ENCODE measurements at places on chromosomes 2 and 18.

GRCh38 chr2:16202266-16203020 lies 262.1 kb downstream of the MYCN start:
- DNase-seq, result no peak

GRCh38 chr18:22503803-22504202 lies 86.1 kb upstream of the CTAGE1 start:
- DNase-seq, result no peak

DNA sequence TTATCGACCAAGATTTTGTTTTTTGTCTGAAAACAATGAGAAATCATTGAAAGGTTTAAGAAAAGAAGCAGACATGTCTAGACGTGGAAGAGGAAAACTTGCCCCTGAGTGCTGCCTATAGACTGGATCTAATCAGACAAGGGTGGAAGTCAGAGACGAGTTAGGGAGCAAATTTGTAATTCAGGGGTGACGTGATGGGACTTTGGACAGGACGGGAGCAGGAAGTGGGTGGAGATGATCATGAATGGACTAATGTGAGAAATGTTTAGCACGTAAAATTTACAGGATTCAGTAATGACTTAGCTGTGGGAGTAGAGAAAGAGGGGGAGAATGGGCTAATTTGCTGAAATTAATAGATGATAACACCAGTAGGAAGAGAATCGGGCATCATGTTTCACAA lies 117.0 kb upstream of the EPHA4 start:
- DNase-seq, result no peak

DNA sequence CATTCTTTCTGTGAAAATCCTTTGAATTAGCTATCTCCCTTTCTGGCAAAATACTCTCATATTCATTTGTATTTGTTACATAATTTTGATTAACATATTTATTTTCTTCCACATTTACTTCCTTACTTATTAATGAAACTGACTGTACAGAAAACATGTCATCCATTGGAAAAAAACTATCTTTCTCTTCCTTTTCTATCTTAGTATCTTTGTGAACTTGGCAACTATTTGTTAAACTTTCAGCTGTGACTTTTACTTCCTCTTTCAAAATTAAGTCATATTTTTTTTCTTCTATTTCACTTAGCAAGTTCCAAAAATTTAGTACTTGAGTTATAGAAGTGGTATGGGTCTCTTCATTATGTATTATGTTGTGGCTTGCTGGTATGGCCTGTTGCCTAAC lies 2.6 kb downstream of the RAD51AP2 start:
- no peak for DNase-seq

GRCh38 chr2:102258386-102259074 lies 52.8 kb upstream of the IL1RL1 start:
- peak; percentile 75 for DNase-seq

- no peak for DNase-seq
Observed at GRCh38 chr2:230069402-230069801, 678 bp upstream of the SLC16A14 start.

GRCh38 chr18:42780171-42780570 lies 335.3 kb downstream of the RIT2 start:
- no peak for DNase-seq

GRCh38 chr2:162938387-162938786 lies 99.8 kb upstream of the KCNH7 start:
- no peak for DNase-seq

DNA sequence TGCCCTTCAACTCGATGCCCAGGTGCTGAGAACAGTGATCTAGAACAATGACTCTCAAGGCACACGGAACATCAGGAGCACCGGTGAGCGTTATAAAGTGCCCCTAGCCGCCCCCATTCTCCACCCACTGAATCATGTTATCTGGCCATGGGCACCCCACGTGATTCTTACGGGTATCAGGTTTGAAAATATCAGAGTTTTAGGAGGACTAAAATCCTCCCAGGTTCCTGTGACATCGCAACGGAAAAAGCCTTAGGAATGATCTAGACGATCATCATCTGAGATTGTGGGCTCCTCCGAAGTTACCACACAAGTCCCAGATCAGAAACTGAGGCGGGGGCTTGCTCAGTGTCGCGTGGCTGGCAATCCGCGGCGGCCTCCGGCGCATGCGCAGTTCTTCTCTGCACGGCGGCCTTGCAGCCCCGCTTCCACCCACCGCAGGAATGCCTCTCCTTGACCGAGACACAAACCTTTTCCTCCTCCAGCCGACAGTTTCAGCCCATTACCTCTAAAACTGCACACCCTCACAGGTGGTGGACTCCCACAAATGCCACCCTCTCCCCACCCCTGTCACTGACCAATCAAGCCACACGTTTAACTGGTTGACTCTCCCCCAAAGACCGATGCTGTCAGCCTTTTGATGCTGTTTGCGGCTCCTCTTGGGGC lies 5.8 kb upstream of the MRPL33 start:
- no peak for DNase-seq

DNA sequence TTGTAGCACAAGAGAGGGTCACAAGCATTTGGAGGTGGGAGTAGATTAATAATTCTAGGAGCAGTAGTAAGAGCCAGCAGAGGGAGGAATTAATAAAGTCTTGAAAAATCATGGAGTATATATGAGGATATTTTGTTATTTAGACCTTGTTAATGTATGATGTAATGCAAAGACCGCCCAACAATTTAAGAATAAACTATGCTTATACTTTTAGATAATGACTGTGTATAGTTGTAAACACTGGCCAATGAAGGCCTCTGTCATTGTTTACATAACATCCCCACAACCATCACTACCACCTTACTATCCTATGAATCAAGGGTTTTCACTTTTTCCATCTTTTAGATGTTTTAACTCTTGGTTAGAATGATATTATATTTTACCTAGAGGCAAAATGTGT lies 37.6 kb downstream of the OSR1 start:
- no peak for DNase-seq

DNA sequence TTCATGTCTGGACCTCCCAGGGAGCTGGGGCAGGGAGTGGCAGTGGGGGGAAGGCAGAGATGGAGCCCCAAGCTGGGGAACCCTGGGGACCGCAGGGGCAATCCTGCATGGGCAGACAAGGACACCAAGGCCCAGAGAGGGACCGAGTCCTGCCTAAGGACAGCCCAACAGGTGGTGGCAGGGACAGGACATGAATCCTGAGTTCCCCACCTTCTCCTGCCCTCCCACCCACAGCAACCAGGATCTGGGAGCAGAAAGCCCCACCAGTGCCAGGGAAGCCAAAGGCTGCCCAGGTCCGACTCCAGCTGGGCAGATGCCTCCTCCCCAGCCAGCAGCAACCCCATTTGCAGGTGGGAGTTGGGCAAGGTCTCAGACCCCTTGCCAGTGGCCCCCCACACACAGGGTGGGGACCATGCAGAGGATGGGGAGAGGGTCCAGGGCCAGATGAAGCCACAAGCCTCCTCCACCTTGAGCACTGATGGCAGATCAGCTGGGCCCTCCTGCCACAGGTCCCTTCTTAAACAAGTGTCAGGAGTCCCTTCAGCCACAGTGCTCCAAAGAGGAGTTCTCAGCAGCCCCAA lies 6.3 kb downstream of the ADRA2B start:
- DNase-seq, result no peak

DNA sequence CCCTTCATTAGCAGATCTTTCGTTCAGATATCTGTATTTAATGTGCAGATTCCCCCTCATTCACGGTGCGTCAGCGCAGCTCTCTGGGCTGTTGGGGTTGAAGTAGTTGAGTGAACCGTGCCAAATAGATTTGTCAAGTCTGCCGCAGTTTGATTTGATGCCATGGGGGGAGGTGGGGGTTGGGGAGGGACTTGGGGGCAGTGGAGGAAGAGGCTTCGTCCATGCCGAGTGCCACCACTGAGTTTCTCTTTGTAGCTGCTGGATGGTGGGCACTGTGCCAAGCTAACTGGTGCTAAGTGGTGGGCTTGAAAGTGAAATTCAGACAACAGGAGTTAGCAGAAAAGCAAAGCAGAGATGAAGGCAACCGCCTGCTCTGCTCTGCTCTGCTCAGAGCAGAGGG lies 47.9 kb downstream of the NRP2 start:
- no peak for DNase-seq

- no peak for DNase-seq
Observed at GRCh38 chr2:127573298-127573697, 37.8 kb downstream of the MYO7B start.

GRCh38 chr2:182522972-182523473 lies 96.2 kb upstream of the PDE1A start:
- DNase-seq, result no peak

GRCh38 chr2:26735883-26736588 lies 28.0 kb upstream of the SLC35F6 start:
- no peak for DNase-seq

- no peak for DNase-seq
Observed at GRCh38 chr2:64350996-64351395, 103.0 kb upstream of the LGALSL start.

GRCh38 chr2:174235680-174236079 lies 12.7 kb downstream of the OLA1 start:
- no peak for DNase-seq

GRCh38 chr2:187215532-187216240 lies 232.4 kb downstream of the CALCRL start:
- DNase-seq, result peak; percentile 30

- DNase-seq, result no peak
Observed at GRCh38 chr2:26705126-26705525, 12.6 kb downstream of the KCNK3 start.

- DNase-seq, result peak; percentile 37
Observed at GRCh38 chr2:19902216-19902740, 495 bp upstream of the TTC32 start.

- DNase-seq, result peak; percentile 43
Observed at GRCh38 chr2:23606968-23607367, 222.0 kb downstream of the KLHL29 start.

- DNase-seq, result no peak
Observed at GRCh38 chr2:136030406-136030805, 45.0 kb upstream of the DARS1 start.

DNA sequence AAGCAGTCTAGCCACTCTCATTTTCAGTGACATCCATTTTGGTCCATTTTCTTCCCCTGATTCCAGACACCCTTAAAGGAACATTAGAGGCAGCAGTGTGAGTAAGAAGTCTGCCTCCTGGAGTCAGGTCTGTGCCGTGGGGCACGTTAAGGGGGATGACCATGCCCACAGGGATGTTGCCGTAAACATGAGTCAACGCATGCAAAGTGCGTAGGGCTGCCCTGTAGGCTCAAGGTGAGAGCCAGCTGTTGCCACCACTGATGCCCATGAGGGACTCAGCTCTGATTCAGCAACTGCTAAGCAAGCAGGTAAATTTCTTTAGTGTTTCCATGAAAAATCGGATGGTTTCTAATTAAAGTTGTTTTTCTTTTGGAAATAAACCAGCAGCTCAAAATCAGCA lies 61.4 kb upstream of the TFCP2L1 start:
- DNase-seq, result no peak

Data from ACHN (cell line).